ENCODE measurements at places on chromosomes 2 and 18.

DNA sequence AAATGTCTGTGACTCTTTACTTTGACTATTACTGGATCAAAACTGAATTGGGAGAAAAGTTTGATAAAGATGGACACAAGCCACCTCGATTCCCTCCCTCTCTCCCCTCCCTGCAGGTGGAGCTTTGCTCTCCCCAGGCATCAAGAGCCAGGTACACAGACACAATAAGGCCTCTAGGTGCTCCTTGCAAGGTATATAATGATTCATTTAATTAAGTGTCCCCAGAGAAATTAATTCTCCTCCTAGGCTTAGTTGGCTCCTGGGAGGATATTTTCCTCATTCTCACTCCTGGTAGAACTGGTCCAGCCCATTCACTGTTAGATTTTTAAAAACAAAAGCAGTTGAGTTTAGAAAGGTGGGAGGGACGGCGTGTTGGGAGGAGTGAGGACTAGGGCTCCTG lies 352.4 kb upstream of the SMIM21 start:
- no peak for DNase-seq

DNA sequence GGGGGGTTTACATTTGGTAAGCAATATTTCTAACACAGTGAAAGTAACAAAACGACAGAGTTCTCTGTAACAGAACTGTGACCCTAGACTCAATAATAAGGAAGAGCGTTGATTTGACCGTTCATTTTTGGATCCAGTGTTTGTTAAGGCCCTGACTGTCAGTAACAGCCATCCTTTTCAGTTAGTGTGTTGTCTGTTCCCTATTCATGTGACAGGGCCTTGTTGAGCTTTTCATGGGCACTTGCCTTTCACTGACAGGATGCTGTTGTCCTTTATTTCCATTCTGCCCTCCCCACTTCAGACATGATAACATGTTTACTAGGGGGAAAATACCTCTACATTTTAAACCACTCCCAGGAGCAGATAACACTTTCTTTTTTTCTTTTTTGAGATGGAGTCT lies 45.8 kb downstream of the MAP4K4 start:
- no peak for DNase-seq

DNA sequence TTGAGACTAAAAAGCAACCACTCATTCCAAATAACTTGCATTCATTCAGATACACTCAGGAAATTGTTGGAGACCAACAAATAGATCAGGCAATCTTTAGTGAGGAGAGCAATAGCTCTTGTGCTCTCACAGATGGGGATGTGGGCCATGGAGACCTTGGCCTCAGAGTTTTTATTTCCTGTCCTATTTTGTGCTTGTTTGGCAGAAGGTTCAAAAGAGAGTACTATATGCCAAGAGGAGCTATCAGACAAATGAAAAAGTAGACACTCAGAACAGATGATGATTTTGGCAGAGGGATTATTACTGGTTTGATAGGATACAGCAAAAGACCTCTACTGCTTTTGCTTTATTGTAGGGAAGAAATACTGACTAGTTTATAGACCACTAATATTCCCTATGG lies 230.2 kb downstream of the KCNE4 start:
- DNase-seq: no peak

DNA sequence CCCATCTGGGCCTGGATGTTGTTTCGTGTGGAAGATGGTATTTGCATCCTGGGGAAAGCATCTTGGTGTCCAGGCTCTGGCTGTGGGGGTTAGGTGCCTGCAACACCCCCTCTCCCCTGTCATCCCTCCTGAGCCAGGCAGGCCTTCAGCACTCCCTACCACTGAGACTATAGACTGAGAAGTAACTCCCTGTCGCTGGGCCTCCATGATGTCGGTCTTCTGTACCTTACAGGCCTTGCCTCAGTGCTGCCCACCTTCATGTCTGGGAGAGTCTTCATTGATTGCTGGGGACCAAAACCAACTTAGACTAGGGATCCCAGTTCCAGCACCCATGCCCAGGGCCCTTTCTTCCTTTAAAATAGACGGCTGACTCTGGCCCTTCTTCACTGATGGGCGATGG lies 33.1 kb upstream of the DNMT3A start:
- no peak for DNase-seq

- DNase-seq: no peak
Measured at GRCh38 chr2:241461693-241462677, 46.4 kb downstream of the STK25 start.

DNA sequence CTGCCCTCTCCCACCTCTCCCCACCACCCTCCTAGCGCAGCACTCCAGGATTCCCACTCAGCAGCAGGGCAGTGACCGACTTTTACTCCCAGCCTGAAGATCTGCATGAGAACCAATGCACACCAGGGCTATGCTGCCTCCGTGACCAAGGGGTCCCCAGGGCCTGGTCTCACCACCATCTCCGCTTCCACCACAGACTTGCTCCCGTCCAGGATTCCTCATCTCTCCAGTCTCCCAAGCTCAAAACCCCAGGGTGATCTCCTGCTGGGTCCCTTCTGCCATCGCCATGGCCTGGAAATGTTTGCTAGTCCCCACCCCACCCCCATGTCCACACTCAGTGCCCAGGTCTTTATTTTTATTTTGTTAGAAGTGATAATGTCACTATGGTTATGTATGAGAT lies 2.1 kb upstream of the CIDEA start:
- DNase-seq: no peak

DNA sequence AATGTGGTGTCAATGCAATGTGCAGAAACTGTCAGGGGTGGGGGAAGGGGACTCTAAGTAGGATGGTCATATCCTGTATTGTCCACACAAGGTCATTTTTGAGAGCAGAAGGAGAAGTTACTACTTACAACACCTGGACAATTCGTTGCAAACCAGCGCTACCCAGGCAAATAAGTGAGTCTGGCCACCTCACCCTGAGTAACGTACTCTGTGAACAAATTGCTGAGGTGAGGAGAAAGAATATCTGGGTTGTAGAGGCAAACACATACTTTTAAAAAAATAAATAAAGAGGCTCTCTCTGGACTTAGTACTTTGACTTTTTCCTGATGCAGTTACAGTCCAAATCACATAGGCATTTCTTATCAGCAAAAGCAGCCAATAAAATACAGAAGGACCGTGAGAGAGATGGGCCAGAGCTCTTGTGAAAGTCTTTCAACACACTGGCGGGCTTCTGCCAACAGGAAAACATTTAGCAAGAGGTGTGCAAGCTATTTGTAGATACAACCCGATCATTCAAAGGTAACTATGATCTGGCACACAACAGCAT lies 268.2 kb upstream of the ID2 start:
- DNase-seq: no peak

- DNase-seq: no peak
Measured at GRCh38 chr18:63199743-63200241, 119.8 kb downstream of the BCL2 start.
